ENCODE measurements at places on chromosomes 7 and 10.

GRCh38 chr10:13188593-13188992, 27.2 kb downstream of the MCM10 start:
- DNase-seq, result no peak

- DNase-seq, result no peak
Measured at GRCh38 chr7:66634816-66635215, 6.1 kb downstream of the KCTD7 start.

DNA sequence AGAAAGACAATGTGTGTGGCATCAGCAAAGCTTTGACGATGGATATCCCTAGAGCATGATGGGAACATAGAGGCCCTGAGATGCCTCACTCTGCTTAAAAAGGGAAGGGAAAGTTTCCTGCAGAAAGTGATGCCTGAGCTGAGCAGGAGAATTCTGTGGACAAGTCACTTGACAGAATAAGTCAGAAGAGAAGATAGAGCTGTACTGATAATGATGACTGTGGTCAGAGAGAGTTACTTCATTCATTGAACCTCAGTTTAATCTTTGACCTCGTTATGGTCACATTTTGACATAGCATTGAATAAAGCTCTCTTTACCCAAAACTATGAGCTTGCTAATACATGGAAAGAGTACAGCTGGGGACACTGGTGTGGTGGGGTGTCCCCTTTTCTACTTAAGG, 7.6 kb downstream of the CUBN start:
- no peak for DNase-seq

DNA sequence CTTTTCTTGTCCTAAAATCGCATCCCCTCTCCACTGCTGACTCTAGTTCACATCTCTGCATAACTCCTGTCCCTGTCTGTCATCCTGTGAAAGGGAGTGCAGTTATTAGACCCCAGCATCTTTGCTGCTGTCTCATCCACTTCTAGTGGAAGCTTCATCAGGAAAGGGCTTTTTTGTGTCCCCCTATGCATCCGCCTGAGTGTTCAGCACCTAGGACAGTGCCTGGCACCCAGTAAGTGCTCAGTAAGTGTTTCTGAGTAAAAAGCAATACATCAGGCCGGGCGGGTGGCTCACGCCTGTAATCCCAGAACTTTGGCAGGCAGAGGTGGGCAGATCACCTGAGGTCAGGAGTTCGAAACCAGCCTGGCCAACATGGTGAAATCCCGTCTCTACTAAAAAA, 211.8 kb upstream of the FOXK1 start:
- no peak for DNase-seq

DNA sequence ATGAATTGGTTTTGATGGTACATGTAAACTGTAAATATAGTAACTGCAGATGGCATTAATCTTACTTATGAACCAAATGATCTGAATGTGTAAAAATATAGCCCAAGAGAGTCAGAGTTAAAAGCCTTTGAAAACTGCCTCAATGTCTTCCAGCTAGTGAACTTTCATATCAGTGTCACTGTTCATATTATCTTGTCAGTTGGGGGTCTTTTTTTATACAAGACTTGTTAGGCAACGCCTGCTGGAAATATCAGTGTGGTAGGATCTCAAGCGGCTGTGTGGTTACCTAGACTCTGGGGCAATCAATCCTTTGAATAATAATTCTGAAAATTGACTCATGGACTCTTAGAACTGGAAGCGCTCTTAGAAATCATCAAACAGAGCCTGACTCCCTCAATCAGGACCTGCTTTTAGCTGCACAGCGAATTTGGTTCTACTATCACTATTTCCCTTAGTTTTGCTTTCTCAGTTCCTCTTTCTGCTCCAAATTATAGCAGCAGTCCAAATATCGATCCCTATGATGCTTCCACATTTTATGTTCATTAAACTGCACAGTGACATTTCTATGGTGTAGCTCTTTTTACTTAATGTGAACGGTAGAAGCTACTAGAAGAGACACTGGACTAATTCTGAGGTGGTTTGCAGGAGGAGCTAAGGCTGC, 100.1 kb upstream of the COL1A2 start:
- no peak for DNase-seq

- no peak for DNase-seq
Measured at GRCh38 chr7:141976524-141977245, 3.1 kb upstream of the TAS2R38 start.

DNA sequence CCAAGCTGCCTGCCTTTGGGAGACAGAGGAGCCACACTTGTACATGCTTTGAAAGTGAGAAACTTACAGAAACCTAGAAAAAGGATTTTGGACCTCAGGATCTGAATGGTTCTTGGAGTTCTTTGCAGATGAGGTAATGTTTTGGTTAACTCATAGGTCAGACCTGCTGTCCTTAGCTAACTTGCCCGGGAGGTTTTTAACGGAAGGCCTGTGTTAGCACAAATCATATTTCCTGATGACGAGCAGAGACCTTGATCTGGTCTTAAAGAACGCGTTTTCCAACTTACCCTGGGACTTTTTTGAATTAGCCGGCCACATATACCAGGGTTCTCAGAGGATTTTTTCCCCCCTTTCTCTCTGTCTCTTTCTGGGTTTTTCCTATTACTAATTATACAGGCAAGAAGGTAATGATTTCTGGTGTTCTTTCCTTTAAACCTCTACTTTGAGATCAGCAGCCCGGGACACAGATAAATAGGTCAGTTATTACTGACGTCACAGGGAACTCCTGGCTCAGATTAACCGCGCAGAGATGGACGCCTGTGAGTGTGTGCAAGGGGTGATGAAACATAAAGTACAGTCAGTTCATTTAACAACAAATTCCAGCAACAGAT, 101.7 kb upstream of the KLF6 start:
- DNase-seq, result no peak

DNA sequence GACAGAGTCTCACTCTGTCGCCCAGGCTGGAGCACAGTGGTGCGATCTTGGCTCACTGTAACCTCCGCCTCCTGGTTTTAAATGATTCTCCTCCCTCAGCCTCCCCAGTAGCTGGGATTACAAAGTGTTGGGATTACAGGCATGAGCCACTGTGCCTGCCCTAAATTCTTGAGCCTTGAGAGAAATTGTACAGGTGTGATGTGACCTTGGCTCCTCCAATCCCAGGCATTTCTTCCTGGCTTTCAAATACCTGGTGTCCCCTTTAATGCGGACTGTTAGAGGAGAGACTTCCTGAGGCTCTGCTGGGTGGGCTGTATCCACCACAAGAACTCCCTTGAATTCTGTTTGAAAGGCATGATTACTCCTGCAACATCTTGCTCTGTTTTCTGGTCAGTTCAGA, 15.0 kb downstream of the MORN4 start:
- no peak for DNase-seq
